Stimulated activated naive CD8-positive, alpha-beta T cell treated with anti-CD3 and anti-CD28 coated beads, Interleukin-15, amount 100 ng/mL, for 72 hours (primary cell): ENCODE measurements at places on chromosomes 16 and 17.

DNA sequence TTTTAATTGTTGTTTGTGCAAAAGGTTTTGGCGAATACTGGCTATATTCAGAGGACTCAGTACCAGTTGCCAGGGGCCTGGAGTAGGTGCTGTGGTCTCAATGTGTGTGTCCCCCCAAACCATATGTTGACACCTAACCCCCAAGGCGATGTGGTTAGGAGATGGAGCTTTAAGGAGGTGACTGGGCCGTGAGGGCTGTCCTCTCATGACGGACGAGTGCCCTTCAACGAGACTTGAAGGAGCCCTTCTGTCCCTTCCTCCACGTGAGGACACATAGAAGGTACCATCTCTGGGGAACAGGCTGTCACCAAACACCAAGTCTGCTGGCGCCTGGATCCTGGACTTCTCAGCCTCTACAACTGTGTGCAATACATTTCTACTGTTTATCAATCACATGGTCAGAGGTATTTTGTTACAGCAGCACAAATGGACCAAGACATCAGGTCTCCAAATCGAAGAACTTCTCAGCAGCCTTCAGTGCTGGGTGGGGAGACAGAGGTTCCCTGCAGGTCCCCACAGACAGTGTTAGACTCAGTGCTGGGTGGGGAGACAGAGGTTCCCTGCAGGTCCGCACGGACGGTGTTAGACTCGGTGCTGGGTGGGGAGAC lies 24.8 kb upstream of the METRNL start:
- no peak for DNase-seq

GRCh38 chr17:65519462-65519861 lies 42.0 kb downstream of the AXIN2 start:
- DNase-seq: no peak

DNA sequence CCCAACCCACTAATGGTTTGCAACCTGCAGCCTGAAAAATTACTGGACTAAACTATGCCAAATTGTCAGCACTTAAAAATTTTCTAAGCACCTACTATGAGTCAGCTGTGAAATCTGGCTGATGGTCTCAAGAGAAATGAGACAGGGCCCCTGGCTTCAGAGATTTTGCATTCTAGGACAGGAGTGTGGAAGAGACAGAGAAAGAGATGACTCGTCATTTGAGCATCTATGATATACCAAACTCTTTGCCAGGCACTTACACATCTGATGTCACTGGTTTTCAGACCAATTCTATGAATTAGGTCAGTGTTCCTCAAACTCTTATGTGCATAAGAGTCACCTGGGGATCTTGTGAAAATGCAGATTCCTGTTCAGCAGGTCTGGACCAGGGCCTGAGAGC lies 44.4 kb downstream of the CLEC19A start:
- DNase-seq: no peak

GRCh38 chr17:27263386-27263785 lies 30.5 kb upstream of the WSB1 start:
- DNase-seq: no peak

DNA sequence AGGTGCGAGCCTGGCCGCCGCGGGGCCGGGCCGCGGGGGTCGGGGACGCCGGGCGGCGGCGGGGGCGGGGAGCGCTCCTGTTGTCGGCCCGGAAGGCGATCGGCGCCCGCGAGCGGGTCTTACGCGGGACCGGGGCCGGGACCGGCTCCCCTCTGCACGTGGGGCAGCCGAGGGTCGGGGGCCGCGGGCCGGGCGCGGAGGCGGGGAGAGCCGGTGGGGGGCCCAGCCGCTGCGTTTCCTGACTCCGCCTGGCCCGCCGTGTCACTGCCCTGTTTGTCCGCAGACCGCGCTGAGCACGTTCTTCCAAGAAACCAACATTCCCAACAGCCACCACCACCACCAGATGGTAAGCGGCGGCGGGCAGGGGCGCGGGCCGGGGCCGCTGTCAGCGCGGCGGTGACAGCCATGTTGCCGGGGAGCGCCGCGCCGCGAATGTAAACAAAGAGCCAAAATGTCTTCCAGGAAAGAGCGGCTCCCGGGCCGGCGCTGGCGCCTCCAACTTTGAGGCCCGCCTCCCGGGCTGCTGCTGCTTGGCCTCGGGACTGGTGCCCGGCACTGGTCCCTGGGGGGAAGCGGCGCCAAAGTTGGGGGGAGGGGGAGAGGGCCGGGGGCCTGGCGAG lies 586 bp downstream of the UBALD2 start:
- DNase-seq: peak; percentile 61

- no peak for DNase-seq
Measured at GRCh38 chr16:66167564-66168291, 198.8 kb upstream of the CDH5 start.

DNA sequence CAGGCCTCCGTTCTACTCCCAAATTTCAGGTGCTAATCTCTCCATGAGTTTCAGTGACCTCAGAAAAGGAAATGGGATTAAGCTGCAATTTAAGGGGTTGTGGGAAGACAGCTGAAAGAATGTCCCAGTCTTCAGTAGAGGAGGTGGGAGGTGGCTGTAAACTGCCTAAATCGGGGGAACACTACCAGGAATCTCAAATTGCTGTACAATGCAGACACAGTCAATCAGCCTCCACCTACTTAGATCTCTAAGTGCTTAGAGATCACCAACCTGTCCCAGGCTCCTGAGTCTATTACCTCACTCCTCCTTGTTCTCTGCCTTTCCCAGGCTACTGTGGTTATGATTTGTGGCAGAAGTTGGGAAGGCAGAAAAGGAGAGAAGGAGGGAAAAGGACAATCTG lies 8.3 kb upstream of the TBX21 start:
- DNase-seq: no peak

DNA sequence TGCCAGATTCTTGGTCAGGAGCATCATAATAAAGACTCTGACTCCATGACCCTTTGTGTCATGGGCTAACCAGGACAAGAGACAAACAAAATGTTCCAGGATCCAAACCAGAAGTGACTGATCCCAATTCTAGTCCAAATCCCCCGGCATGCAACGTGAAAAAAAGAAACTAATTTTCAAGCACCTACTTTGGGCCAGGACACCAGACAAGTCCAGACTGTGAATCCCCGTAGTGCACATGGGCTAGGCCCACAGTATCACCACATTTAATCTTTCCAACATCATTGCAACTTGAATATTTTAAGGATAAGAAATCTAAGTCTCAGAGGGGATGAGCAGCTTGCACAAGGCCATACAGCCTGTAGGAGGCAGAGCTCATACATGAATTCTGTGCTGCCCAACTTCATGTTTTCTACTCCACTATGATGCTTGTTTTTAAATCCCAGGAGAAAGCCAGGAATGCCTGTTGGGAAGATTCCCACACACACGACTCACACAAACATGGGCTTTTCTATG lies 365.7 kb downstream of the NPIPA8 start:
- no peak for DNase-seq

- no peak for DNase-seq
Measured at GRCh38 chr17:81666092-81666341, 388 bp downstream of the OXLD1 start.

- no peak for DNase-seq
Measured at GRCh38 chr16:27838536-27839175, 224.9 kb downstream of the GSG1L start.
